Naive thymus-derived CD8-positive, alpha-beta T cell (primary cell): ENCODE measurements at places on chromosomes 5 and 9. TPM values are rescaled to one million over a fixed set of nuclear protein-coding genes. Genes with fewer than 3 reads are reported as not detected.

- DNase-seq: no peak
- H3K27me3 ChIP-seq: no peaks in the 10 kb centered on the region
- H3K4me3 ChIP-seq: no peak overlapping the region
- no peak overlapping the region for H3K27ac ChIP-seq
Measured at GRCh38 chr5:112554101-112554977, 135.3 kb upstream of the EPB41L4A start.

GRCh38 chr5:147396070-147396823, 113.6 kb downstream of the DPYSL3 start:
- no peaks in the 10 kb centered on the region for H3K36me3 ChIP-seq
- no peaks in the 10 kb centered on the region for H3K27me3 ChIP-seq
- no peak overlapping the region for H3K4me3 ChIP-seq

The ZNF454 gene
- total RNA-seq: 0.49 TPM

- no peak overlapping the region for H3K4me3 ChIP-seq
- peaks cover 9% of the 10 kb centered on the region for H3K27me3 ChIP-seq
- no peak overlapping the region for H3K27ac ChIP-seq
Measured at GRCh38 chr9:113648586-113648985, 185.1 kb downstream of the RGS3 start.

- H3K4me3 ChIP-seq: peak overlapping the region; percentile 29
- H3K4me1 ChIP-seq: peaks cover 11% of the 10 kb centered on the region
- H3K27me3 ChIP-seq: no peaks in the 10 kb centered on the region
- no peaks in the 10 kb centered on the region for H3K36me3 ChIP-seq
- DNase-seq: no peak
- H3K27ac ChIP-seq: no peak overlapping the region
Measured at GRCh38 chr5:83538786-83539462, 67.4 kb downstream of the VCAN start.
